NCI-H748 treated with DMSO at 0.1 percent for 48 hours (cell line): ENCODE measurements at places on chromosomes 12 and 14.

DNA sequence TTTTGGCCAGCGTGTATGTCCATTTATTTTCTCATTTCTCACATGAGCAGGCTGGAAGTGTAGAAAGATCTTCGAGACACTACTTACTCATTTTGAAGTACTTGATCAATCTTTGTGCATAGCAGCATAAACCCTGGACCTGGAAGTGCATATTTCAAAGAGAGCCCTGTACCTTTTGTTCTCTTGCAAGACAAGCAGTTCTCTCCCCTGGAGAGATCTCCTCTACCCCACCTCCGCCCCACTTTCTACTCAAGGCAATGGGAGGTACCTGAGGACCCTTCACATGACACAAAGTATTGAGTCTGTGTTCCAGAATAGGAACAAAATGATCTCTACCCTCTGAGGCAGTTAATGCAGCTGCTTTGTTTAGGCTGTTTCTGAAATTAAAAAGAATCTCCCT, 27.4 kb upstream of the RASSF3 start:
- DNase-seq, result no peak

- DNase-seq, result no peak
Measured at GRCh38 chr12:87827638-87828264, 201.4 kb downstream of the C12orf50 start.

DNA sequence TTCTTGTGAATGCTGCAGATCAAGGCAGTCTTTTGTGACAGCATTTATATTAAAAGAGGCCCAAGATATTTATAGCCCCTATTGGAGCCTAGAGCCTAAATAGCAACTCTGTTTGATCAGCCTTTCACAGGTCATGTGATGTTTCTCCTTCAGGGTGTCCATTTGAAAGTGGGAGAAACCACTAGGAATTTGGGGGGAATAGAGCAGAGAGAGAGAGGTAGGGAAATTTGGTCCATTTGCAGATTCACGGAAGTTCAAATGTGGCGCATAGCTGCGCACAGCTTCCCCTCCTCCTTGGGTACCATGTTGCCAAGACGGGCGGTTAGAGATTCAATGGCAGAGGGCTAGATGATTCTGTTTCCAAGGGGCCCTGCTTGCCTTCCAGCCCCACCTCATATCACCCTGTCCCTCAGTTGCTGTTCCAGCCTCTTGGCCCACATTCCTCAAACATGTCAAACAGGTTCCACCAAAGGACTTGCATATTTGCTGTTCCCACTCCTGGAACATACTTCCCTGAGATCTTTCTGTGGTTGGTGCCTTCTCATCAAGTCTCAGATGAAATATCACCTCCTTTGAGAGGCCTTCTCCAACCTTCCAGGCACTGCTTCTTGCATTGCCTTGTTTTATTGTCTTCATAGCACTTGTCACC, 220.8 kb downstream of the CHST11 start:
- no peak for DNase-seq

DNA sequence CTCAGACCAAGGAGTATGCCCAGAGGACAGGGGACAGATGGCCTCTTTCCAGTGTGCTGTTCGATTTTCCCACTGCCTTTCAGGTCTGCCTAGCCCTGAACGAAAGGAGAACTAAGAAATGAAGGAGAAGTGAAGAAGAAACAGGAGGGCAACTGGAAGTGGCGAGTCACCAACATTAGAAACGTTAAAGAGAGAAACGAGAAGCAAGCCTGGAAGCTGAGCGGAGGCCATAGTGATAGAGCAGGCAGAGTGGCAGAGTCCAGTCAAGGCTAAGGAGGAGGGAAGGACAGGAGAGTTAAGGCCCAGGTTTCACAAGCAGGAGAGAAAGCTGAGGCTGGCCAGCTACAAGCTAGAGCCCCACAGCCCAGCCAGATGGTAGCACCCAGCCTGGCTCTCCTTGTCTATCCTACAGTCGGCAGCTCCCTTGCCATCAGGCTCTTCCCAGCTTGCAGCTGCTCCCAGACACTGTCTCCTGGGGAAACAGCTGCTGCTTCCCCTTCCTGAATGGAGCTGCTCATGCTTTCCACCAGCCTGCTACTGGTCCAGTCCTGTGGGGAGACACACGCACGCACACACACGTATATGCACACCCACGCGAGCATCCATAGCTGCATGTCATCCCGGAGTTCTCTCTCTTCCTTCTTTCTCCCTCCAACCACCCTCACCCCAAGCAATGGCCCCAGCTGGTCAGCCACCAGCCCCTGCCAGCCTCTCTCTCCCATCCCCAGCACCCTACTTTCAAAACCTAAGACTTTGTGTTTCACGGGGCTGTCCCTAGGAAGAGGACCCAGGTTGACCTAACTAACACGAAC, 139.7 kb upstream of the CCND2 start:
- no peak for DNase-seq

- DNase-seq, result no peak
Measured at GRCh38 chr14:75402867-75403413, 24.9 kb upstream of the JDP2 start.

- no peak for DNase-seq
Measured at GRCh38 chr12:13203034-13203922, 6.8 kb downstream of the EMP1 start.

GRCh38 chr12:14322403-14322802, 43.1 kb upstream of the ATF7IP start:
- no peak for DNase-seq

- DNase-seq, result no peak
Measured at GRCh38 chr14:65024957-65025356, 38.3 kb downstream of the FNTB start.

- DNase-seq, result no peak
Measured at GRCh38 chr12:40581889-40582288, 110.3 kb upstream of the CNTN1 start.

- DNase-seq, result no peak
Measured at GRCh38 chr12:96196781-96197180, 2.6 kb downstream of the ELK3 start.

- no peak for DNase-seq
Measured at GRCh38 chr12:29228474-29229157, 79.5 kb downstream of the FAR2 start.

- no peak for DNase-seq
Measured at GRCh38 chr14:24362241-24362960, 5.6 kb upstream of the NFATC4 start.

DNA sequence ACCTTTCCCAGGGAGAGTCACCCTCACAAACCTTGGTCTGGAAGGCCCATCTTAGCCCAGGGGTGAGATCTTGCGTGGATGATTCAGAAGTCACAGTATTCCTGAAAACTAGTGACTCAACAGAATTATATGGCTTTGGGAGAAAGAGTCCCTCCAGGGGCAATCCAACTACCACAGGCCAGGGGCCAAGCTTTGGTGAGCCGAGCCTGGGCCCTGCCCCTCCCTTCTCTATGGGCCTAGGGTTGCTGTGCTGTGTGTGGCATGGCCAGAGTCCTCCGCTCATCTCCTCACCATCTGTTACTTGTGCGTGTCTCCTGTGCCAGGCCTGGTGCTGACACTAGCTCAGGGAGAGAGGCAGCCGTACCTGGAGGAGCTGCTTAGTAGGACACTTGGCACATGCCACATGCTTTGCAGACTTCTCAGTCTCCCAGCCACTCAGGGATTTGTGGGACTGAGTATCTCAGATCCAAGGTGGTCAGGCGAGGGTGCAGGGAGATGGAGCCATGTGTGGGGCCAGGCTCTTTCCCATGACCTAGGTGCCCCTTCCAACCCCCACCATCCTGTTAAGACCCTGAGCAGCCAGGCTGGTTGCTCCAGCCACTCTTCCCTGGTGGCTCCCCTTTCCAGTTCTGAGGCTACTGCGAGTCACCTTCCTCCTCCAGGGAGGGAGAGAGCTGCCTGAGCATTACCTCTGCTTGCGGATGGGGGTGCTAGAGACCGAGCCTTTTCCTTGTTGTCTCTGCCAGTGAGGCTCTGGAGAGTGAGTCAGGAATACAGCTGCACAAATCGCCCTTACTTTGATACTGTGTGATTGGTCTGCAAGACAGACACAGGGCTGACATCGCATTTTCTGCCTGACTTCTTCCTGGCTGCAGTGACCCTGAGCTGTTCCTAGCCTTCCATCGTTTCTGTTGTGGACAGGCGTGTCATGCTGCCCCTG, 94.1 kb downstream of the SLC25A47 start:
- DNase-seq, result no peak

DNA sequence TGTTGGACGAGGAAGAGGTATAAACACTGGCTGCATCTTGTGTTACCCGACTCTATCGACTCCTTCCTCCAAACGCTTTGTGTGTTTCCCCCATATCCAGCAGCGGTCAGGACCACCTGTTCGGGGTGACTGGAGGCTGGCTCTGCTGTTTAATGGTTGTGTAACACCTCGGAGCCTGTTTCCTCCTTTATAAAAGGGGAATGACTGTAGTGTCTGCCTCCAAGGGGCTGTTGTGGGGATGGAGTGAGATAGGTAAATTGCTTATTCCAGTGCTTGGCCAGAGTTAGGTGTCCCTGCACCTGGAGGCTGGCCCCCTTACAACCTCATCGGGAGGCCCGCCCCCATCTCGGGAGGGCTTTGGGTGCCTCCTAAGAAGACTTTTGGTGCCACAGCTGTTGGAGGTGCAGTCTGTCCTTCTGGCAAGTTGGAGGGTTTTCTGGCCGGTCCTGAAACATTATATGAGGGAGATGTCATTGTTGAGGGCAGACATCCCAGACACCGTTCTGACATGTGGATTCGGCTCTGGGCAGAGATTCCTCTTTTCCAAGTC, 1.1 kb downstream of the MLXIP start:
- DNase-seq, result peak; percentile 2

- DNase-seq, result no peak
Measured at GRCh38 chr14:34554540-34555250, 15.2 kb upstream of the EAPP start.

DNA sequence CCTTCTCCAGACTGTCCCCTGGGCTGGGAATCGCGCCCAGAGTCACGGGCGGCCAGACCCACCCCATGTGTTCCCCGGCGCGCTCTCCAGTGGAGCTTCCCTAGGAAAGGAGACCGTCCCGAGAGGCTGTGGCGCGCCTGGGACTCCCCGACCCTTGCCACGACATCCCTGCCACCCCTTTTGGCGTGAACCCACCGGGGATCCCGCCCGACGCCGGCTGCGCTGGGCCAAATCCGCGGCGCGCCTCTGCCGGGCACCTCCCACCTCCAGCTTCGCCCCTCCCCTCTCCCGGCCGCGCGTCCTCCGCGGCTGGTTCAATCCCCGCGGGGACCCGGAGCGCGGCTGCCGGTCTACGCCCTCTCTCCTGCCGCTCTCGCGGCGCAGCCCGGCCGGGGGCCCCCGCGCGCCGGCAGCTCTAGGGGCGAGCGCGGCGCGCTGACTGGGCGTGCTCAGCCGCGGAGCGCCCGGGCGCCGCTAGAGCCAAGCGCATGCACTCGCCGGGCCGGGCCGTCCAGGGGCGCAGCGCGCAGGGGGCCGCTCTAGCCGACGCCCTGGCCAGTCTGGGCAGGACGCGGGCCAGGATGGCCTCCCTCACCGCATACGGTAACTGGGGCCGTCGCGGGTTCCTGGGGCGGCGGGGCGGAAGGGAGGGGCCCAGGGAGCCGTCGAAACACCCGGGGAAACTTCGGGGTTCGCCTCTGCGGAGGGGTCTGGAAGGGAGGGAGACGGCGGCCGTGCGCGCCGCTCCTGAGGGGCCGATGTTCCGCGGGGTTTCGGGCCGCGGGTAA, 77.4 kb upstream of the ANO4 start:
- DNase-seq, result no peak

- no peak for DNase-seq
Measured at GRCh38 chr14:70641548-70642302, at the start of gene TTC9. Gene TTC9 (plus strand): TSS chr14:70641916. CDS start chr14:70642130, 214 bp downstream.

DNA sequence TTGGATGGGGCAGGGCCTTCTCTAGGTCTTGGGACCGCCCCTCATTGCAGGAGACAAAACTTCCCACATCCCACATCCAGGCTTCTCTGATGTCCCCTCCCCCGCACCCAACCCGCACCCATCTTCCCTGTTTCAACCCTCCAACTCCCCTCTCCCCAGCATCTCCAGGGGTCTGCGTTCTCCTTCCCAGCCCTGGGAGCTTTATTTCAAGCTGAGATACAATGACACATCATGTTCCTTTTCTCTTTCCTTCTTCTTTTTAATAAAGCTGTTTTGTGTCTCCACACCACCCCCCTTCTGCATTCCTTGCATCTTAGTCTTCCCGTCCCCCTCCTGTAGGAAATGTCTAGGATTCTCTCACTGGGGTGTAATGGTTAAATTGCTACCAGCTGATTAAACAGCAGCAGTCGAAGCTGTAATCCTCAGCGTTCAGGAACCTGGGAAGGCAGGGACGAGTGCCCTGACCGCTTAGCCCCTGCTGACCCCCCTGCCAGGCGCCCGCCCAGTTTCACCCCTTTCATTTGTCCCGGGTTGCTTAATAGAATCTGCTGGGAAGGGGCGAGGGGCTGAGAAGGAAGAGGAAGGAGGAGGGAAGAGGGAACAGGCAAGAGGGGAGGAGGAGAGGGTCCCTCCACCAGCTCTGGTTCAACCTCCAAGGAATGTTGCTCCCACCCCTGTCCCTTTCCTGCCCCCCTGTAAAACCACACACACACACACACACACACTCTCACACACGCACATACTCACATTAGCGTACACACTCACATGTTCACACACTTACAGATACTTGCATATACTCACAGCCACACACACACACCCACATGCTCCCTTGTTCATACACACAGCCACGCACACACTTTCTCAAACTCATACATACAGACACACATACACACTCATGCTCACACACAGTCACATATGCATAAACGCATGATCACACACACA, 104.5 kb upstream of the MED13L start:
- DNase-seq, result no peak

DNA sequence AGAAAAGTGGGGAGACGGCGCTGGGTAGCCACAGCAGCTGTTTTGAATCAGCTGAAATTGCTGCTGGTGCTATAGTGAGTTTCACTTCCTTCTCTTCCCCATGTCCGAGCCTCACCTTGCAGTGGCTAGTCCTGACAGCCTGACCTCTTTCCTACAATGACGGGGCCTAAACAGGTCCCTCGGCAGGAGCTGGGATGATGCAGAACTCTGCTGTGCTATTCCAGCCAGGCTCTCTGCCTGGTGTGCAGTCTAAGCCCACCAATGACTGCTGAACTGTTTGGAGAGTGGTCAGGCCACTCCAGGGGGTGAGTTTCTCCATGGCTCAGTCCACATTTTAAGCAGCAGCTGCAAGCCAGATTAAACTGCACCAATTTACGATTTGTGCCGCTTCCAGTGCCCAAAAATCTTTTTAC, 207.3 kb downstream of the TTC7B start:
- no peak for DNase-seq

GRCh38 chr14:79967453-79967852, 243.9 kb downstream of the DIO2 start:
- DNase-seq, result no peak

- DNase-seq, result no peak
Measured at GRCh38 chr12:72723732-72724131, 451.6 kb downstream of the TRHDE start.

DNA sequence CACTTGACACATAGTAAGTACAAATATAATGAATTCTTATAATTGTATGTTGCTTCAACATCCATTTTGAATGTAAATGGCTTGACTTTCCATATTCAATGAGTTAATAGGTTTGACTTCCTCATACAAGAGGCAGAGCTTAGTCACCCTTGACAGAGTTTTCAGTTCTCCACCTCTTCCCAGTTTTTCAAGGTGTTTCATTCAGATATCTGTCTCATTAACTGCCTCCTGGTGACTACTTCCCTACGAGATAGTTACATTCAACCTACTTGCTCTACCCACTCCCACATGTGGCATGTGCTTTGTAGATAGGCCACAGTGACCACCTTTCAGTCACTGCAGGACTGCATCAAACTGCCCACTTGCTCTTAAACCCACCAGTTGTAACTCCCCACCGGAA, 60.0 kb downstream of the MYF5 start:
- no peak for DNase-seq
